ENCODE measurements at places on chromosomes 6 and 20. TPM values are rescaled to one million over a fixed set of nuclear protein-coding genes. Genes with fewer than 3 reads are reported as not detected.

- no peak for DNase-seq
Observed at GRCh38 chr20:50920997-50921396, 10.2 kb downstream of the ADNP start.

The C6orf58 gene
- 0.10 TPM for total RNA-seq

GRCh38 chr6:56188429-56188828 lies 59.0 kb downstream of the COL21A1 start:
- no peak for DNase-seq

The C6orf15 gene
- total RNA-seq, result 0.68 TPM

The LHFPL5 gene
- total RNA-seq, result not detected

- no peak for DNase-seq
Observed at GRCh38 chr20:47353239-47353691, 3.2 kb downstream of the ZMYND8 start.

The NRSN1 gene
- total RNA-seq, result not detected

DNA sequence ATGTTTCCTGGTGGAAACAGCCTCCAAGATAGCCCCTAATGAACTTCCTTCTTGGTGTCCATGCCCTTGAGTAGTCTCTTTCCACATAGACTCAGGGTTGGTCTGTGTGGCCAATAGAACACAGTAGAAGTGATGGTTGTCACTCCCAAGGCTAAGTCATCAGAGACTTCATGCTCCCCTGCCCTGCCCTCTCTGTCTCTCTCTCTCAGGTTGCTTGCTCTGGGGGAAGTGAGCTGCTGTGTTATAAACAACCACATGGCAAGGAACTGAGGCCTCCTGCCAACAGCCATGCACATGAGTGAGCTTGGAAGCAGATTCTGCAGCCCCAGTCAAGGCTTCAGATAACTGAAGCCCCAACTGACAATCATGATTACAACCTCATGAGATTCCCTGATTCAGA lies 85.3 kb upstream of the SLC22A16 start:
- no peak for DNase-seq

DNA sequence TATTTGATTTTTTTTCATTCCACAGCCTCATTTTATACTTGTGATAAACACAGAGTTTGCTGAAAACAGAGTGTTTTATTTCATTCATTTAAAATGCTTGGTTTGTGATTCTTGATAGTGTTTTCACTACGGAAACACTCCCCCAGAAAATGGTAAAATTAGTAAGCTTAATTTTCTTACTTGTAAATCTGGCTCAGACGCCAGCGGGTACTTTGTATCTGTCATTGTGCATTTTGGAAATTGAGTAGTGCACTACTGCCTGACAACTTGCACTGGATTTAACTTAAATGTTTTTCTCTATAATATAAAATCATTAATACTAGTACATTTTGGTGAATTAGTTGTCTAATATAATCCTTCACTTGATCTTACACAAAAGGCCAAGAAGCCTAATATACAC lies 37.0 kb upstream of the HINT3 start:
- DNase-seq, result no peak

- DNase-seq, result no peak
Observed at GRCh38 chr6:1619098-1619672, 9.5 kb downstream of the FOXC1 start.

- no peak for DNase-seq
Observed at GRCh38 chr20:44702776-44703175, 12.4 kb upstream of the CCN5 start.

GRCh38 chr6:169622618-169623017 lies 79.2 kb downstream of the WDR27 start:
- no peak for DNase-seq

The CCN6 gene
- total RNA-seq, result 0.11 TPM

The CALHM5 gene
- total RNA-seq, result 0.11 TPM

DNA sequence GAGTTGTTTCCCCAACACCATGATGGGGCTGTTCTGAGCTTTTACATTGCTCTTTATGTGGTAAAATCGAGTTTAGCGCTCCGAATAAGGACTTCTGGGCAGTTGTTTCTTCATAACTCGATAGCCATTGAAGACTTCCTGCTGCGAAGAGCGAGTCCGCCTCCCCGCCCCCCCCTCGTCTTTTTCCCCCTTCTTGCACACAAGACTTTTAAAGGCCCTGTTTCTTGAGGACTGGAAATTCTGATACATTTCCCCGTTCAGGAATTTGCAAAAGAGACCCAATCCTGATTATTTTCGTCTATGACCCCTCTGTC lies 1.5 kb upstream of the CITED2 start:
- no peak for DNase-seq

The LRFN2 gene
- total RNA-seq, result not detected

GRCh38 chr20:10174400-10174799 lies 44.2 kb upstream of the SNAP25 start:
- no peak for DNase-seq

The ELOVL4 gene
- 9.0 TPM for total RNA-seq

- DNase-seq, result no peak
Observed at GRCh38 chr6:157660414-157660813, 162.6 kb upstream of the SNX9 start.

DNA sequence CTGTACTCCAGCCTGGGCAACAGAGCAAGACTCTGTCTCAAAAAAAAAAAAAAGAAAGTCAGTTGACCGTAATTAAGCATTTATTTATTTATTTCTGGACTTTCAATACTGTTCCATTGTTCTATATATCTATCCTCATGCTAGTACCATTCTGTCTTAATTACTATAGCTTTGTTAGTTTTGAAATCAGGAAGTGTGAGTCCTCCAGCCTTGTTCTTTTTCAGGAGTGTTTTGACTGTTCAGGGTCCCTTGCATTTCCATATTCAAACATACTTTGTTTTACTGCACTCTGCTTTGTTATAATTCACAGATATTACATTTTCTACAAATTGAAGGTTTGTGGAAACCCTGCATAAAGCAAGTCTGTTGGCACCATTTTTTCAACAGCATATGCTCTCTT lies 36.7 kb upstream of the ASXL1 start:
- no peak for DNase-seq

The TGM2 gene
- 41.2 TPM for total RNA-seq

DNA sequence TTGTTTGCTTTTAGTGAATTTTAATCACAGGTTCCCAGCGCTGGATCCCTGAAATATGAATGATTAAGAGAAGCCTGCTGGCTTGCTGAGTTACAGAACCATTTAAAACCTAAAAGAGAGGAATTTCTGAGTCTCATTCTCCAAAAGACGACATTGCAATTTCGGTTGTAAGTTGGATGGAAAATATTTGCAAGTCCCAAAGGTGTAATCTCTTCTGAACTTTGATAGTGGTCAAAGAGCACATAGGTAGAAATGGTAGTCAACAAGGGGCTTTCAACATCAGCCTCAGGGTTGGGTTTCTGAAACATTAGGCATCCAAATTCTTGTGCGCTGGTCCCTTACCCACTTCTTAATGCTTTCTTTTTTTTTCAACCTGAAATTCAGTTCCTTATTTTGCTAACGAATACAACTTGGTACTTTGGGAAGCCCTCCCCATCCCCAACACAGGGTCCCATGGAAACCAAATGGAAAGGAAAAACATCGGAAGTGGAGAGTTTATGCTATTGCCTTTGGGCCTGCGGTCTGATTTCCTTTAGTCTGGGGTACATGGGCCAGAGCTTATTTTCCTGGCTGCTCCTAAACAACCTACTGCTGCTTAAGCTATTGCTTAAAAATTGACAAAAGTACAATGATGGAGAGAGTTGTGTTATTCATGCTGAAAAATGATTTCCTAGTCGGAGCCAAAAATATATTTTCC lies 117.0 kb upstream of the KCNK16 start:
- DNase-seq, result no peak

DNA sequence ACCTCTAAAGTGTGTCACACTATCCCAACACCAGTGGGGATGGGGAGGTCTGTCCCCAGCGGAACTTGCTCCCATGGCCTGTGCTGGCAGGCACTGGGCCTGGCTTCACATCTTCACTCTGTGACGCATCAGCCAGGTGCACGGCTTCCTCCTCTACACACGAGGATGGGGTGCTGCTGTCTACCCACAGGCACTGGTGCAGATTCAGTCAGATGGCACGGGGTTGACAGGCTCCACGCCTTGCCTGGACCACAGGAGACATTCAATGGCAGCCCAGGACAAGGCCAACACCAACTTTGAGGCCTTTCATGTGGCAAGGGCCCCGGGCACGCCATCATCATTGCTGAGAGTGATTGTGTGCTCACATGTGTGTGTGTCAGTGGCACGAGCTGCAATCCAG lies 92.4 kb downstream of the TMEM242 start:
- DNase-seq, result no peak

DNA sequence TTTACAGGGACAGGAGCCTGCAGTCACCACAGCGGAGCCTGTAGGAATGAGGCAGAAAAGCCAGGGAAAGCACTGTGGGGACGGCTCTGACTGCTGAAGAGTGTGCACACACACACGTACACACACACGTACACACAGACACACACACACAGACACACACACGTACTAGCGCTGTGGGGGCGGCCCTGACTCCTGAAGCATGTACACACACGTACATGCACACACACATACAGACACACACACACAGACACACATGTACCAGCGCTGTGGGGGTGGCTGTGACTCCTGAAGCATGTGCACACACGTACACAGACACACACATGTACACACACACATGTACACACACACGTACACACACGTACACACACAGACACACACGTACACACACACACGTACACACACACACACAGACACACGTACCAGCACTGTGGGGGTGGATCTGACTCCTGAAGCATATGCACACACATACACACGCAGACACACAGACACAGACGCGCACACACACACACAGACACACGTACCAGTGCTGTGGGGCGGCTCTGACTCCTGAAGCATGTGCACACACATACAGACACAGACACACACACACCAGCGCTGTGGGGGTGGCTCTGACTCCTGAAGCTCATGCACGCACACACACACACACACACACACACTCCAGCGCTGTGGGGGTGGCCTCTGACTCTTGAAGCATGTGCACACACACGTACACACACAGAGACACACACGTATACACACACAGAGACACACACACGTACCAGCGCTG lies 127.3 kb downstream of the DLL1 start:
- no peak for DNase-seq

DNA sequence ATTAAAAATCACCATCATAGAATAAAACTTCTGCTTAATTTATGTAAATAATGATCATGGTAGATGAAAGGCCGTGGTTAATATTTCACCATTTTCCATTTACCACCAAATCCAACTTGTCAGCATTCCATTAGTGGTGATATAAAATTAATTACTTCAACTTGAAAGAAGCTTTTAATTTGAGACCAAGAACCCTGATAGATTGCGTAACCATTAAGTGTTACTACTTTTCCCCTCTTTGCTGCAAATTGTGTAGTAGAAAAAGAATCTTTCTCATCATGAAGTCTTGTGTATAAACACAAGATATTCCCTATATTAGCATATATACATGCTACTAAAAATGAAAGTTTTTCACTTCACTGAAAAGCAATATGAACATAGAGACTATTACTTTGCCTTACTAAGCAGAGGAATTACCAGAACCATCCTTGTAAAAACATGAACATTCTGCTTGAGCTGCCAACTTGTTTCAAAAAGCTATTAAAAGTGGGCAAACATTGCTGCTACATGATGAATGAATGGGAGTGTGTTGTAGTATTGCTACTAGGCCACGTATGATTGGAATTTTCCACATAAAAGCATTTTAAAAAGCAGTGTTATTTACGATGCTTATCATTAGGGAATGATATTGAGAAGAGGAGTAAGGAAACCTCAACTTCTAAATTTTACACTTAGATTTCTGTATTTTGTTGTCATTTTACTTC lies 35.0 kb downstream of the STX11 start:
- DNase-seq, result no peak

- no peak for DNase-seq
Observed at GRCh38 chr6:112257178-112257855, 3.0 kb upstream of the LAMA4 start.

The ZBTB22 gene
- total RNA-seq, result 10.9 TPM

The DLL1 gene
- total RNA-seq, result 18.8 TPM

DNA sequence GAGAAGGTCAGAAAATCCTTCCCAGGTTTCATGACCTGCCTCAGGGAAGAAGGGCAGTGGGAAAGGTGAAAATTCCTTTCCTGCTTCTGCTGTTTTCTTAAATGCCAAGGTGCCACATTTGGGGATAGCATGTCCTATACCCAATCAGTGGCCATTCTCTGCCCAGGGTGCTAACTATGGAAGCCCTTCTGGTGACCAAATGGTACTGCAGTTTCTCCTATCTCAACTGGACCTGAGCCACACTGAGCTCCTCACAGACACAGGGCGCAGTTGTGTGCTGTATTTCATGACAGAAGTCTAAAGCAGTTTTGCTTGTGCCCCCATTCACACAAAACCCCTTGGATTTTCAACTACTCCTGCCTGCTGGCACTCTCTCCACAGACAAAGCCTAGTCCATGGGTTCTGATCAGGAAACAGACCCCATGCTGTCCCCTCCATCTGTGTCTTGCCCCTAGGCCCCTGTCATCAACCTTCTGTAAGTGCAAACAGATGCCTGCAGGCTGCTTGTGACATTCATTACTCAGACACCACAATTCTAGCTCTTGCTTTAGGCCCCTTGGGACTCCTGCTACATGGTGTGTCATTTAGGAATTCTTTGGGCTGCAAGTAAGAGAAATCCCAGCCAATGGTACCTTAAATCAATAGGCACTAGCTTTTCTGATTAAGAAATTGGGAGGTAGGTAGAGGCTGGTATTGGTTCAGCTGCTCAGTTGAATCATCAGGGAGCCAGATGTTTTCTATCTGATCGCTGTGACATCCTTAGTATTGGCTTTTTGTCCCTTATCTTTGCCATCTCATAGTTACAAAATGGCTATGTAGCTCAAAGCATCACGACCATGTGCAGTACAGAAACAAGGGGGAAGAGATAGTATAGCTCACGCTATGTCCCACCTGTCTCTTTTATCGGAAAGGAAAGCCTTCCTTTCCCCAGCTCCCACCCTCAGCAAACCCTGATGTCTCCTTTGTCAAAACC lies 147.8 kb downstream of the CD83 start:
- no peak for DNase-seq

GRCh38 chr6:42740725-42741124 lies 5.2 kb downstream of the TBCC start:
- no peak for DNase-seq

DNA sequence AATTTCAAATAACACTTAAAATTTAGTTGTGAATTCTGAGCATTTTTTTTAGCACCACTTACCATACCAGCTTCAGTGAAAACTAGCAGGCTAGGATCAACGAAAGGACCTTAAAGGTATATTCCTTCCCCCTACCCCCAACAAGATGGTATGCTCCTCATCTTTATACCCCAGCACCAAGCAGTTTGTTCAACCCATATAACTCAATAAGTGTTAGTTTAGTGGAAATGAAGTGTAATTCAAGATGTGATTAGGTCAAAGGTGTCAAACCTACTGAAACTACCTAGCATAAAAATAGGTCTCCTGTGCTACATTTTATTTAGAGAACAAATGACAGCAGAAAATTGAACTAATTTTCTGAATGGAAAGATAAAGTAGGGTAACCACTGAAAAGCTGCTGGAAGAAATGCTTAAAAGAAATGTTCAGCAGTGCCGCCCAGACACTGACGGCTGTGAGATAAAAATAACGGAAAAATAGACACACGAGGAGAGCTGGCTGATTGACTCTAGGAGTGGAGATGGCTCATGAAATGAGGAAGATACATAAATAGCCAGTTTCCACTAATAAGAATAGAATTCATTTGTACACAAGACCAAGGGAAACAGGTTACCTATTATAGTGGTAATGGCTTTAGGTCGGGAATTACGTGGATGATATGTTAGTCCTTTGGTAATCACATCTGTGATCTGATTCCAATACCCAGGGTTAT lies 94.8 kb downstream of the IPCEF1 start:
- DNase-seq, result no peak

The NNAT gene
- 0.54 TPM for total RNA-seq

GRCh38 chr6:111576291-111576690 lies 29.4 kb downstream of the TRAF3IP2 start:
- DNase-seq, result no peak

GRCh38 chr6:68636666-68637065 lies 1.6 kb downstream of the ADGRB3 start:
- DNase-seq, result no peak

Measured in foreskin keratinocyte (primary cell).